ENCODE measurements at places on chromosomes 4 and X.

GRCh38 chr4:156692016-156692415, 279.6 kb downstream of the PDGFC start:
- no peaks in the 10 kb centered on the region for H3K36me3 ChIP-seq
- no peak overlapping the region for H3K27ac ChIP-seq
- no peak overlapping the region for H3K4me3 ChIP-seq
- H3K4me1 ChIP-seq = no peaks in the 10 kb centered on the region
- no peaks in the 10 kb centered on the region for H3K27me3 ChIP-seq

DNA sequence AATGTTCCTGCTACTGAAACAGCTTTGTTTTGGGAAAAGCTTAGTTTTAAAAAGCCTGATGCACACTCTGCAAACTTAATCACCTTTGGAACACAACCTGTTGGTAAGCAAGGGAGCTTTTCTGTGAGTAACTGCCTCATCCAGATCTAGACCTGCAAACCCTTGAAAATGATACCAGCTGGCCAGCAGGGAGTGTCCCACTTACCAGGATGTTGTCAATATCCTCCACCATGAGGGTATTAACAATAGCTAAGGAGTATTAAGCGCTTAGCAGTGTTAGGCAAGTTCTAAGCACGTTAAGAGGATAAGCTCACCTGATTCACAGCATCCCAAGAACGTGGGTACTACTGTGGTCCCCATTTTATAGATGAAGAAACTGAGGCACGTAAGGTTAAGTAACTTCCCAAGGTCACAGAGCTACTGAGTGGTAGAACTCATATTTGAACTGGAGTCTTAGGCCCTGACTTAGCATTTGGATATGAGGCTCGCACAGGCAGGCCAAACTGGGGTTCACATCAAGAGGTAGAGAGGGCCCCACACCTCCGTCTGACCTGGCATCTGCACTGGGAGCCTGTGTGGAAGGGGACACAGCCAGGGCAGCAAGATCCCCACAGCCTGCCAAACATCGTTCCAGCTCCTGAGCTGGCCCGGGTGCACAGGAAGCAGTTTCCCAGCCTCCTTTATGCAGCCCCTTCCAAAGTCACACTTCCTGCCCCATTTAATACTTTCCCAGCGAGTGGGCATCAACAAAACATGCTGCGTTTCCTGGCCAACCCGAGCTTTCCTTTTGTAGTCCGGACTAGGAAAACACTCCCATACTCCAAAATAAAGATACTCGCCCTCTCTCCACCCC, 32.7 kb downstream of the IRF2 start:
- no peak overlapping the region for H3K27ac ChIP-seq
- peaks cover 6% of the 10 kb centered on the region for H3K4me1 ChIP-seq
- H3K36me3 ChIP-seq = no peaks in the 10 kb centered on the region
- H3K4me3 ChIP-seq = no peak overlapping the region
- H3K27me3 ChIP-seq = no peaks in the 10 kb centered on the region

- no peak for DNase-seq
- peaks cover 4% of the 10 kb centered on the region for H3K27me3 ChIP-seq
- peak overlapping the region; percentile 23 for H3K4me3 ChIP-seq
- H3K27ac ChIP-seq = no peak overlapping the region
Measured at GRCh38 chrX:153662266-153662665, 11.3 kb downstream of the PNCK start.

- no peaks in the 10 kb centered on the region for H3K36me3 ChIP-seq
- DNase-seq = no peak
- H3K27ac ChIP-seq = no peak overlapping the region
- H3K27me3 ChIP-seq = no peaks in the 10 kb centered on the region
- no peak overlapping the region for H3K4me3 ChIP-seq
Measured at GRCh38 chr4:650461-650860, 23.6 kb downstream of the ATP5ME start.

DNA sequence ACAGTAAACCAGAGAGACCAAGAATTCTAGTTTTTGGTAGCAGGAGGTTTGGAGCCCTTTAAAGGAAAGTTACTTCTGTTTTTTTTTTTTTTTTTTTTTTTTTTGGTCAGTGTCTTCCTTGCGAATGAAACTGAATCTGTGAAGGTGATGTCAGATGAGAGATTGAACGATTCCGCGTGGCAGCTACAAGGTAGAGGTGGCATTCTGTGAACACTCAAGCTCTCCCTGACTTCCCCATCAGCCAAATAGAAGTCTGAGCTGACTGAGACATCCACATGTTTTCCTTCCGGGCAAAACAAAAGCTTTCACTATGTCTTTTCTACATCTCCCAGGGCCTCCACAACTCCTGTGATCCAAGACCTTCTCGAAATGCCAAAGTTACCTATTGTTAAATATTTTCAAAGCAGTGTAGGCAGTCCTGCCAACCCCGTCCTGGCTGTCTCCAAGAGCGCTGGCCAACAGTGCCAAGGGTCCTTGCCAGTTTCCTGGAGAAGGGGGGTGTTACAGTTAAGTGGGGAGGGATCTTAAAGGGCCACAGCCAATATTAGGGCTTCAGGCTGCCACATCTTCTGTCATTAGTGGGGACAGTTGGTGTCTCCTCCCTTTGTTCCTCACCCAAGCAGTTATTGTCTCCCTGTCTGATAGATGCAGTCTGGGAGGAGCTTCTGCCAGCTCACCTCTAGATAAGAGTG, 102.9 kb upstream of the SLC34A2 start:
- no peak overlapping the region for H3K4me3 ChIP-seq
- H3K27ac ChIP-seq = no peak overlapping the region
- H3K27me3 ChIP-seq = no peaks in the 10 kb centered on the region
- DNase-seq = no peak
- no peaks in the 10 kb centered on the region for H3K36me3 ChIP-seq
- H3K4me1 ChIP-seq = no peaks in the 10 kb centered on the region

DNA sequence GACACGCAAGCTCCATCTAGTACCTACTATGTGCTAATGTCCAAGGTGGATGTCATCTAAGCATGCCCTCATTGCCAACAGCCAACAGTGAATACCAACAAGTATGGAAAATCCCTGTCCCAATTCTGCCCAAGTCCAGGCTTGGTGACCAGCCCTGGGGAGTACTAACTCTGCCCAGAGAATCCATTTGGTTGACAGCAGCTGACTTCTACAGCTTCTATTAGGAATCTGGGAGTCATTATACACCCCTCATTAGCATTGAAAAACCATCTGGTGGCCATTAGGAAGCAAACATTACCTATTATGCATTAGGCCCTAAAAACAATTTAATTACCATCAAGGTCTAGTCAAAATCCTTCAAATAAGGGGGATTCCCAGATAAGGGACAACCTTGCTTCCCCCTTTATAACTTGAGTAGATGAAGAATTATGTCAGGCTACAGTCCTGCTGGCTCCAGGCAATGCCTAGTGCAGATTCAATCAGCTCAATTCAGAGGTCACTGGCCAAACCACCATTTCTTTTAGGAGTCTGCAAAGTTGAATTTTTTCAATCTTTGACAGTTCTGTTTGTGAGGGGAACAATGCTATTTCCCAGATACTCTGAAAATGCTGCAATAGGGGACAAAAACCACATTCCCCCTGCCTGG, 228.0 kb upstream of the LDB2 start:
- H3K4me1 ChIP-seq = no peaks in the 10 kb centered on the region
- no peak overlapping the region for H3K4me3 ChIP-seq
- H3K36me3 ChIP-seq = no peaks in the 10 kb centered on the region
- no peak overlapping the region for H3K27ac ChIP-seq

- H3K27me3 ChIP-seq = no peaks in the 10 kb centered on the region
- no peaks in the 10 kb centered on the region for H3K36me3 ChIP-seq
- H3K4me3 ChIP-seq = no peak overlapping the region
- DNase-seq = no peak
- no peak overlapping the region for H3K27ac ChIP-seq
Measured at GRCh38 chr4:15744016-15744545, 34.0 kb upstream of the CD38 start.

GRCh38 chr4:41912546-41912945, 22.7 kb upstream of the TMEM33 start:
- no peaks in the 10 kb centered on the region for H3K4me1 ChIP-seq
- no peak overlapping the region for H3K4me3 ChIP-seq
- no peak for DNase-seq
- no peaks in the 10 kb centered on the region for H3K27me3 ChIP-seq
- H3K36me3 ChIP-seq = no peaks in the 10 kb centered on the region

DNA sequence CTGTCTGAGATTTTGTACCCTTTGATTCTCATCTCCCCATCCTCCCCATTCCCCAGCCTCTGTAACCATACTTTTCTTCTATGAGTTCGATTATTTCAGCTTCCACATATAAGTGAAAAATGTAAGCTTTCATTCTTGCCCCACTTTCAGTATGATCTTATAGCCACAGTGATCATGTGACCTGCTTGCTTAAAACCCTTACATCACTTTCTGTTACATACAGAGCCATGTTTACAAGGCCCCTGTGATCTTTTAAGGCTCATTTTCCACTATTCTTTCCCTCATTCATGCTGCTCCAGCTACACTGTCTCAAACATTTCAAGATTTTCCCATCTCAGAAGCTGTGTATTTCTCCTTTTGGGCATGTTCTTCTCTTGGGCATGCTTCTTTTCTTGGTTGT, 147.7 kb downstream of the DCK start:
- no peak overlapping the region for H3K27ac ChIP-seq
- no peaks in the 10 kb centered on the region for H3K36me3 ChIP-seq
- DNase-seq = no peak
- no peak overlapping the region for H3K4me3 ChIP-seq
- H3K4me1 ChIP-seq = no peaks in the 10 kb centered on the region
- H3K27me3 ChIP-seq = no peaks in the 10 kb centered on the region

- no peak overlapping the region for H3K27ac ChIP-seq
- H3K27me3 ChIP-seq = no peaks in the 10 kb centered on the region
Measured at GRCh38 chr4:173415092-173415491, 16.2 kb upstream of the SCRG1 start.

DNA sequence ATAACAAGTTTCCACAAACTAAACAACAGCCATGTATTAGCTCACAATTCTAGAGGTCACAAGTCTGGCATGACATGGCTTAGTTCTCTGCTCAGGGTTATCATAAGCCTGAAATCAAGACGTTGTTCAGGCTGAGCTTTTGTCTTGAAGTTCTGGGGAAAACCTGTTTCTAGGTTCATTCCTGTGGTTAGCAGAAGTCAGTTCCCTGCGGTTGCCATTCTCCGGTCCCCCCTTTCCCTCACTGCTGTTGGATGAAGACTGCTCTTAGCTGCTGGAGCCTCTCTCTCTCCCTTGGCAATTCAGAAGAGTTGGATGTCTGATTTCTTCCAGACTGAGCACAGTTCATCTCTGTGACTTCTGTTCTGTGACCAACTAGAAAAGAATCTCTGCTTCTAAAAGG, 962.6 kb downstream of the PCDH7 start:
- H3K4me1 ChIP-seq = no peaks in the 10 kb centered on the region
- no peaks in the 10 kb centered on the region for H3K36me3 ChIP-seq
- no peak for DNase-seq
- H3K4me3 ChIP-seq = no peak overlapping the region
- no peak overlapping the region for H3K27ac ChIP-seq

DNA sequence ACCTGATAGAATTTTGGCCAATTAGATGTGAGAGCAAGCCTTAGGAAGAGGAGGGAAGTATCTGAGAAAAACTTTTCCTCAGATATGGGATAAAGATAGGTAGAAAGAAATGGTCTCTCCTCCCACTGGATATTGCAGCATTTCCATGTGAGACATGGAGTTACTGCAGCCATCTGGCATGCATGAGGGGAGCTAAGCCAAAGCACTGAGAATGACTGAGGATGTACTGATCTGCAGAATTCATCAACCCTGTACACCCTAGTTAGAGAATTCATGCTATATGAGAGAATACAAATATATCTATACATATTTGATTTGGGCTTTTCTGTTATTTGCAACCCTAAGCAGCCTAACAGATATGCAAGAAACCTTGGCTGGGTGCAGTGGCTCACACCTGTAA, 52.5 kb upstream of the RPL34 start:
- H3K4me3 ChIP-seq = no peak overlapping the region
- H3K4me1 ChIP-seq = no peaks in the 10 kb centered on the region
- H3K36me3 ChIP-seq = no peaks in the 10 kb centered on the region
- peaks cover 4% of the 10 kb centered on the region for H3K27me3 ChIP-seq
- no peak overlapping the region for H3K27ac ChIP-seq

- H3K4me3 ChIP-seq = no peak overlapping the region
- no peaks in the 10 kb centered on the region for H3K36me3 ChIP-seq
- H3K27ac ChIP-seq = no peak overlapping the region
- no peaks in the 10 kb centered on the region for H3K27me3 ChIP-seq
- H3K4me1 ChIP-seq = no peaks in the 10 kb centered on the region
- DNase-seq = no peak
Measured at GRCh38 chr4:95693594-95693993, 144.8 kb upstream of the UNC5C start.

DNA sequence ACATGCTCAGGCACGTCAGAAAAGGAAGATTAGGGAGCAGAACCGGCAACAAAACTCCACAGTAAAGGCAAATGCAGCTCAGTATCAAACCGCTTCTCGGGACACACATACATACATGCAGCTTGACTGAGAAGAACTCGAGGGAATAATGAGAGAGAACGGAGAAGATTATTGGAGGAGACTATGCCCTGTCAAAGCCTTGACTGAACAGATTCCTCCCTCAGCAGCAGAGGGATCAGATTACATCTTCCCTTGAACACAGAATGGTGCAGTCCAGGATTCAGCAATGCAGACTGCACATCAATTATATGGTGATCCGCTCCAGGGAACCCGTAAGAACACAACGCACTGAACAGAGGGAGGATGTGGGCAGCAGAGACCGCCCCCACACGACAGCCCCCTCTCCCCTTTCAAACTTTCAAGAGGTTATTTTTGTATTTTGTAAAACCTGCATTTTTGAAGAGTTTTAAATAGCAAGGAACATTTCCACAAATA, 183.2 kb downstream of the FBXW7 start:
- H3K27ac ChIP-seq = no peak overlapping the region
- H3K27me3 ChIP-seq = no peaks in the 10 kb centered on the region
- no peak for DNase-seq

DNA sequence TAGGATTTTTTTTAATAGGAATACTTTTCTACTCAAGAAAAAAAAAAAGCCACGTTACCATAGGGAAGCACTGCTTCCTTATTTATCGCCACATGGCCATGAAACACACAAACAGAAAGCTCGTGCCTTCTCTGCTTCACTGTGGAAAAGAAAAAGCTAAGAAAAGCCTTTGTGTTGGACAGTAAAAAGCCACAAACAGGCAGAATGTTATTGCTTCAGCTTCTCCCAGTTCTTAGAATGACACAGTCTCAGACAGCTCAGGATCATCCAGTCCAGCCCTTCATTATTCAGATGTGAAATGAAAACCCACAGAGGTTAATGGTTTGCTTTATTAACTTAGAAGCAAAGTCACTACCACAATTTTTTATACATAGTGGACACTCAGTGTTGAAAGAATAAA, 181.6 kb upstream of the NOCT start:
- no peaks in the 10 kb centered on the region for H3K36me3 ChIP-seq
- no peak overlapping the region for H3K4me3 ChIP-seq
- no peaks in the 10 kb centered on the region for H3K27me3 ChIP-seq
- no peak overlapping the region for H3K27ac ChIP-seq
- DNase-seq = no peak

Data from Panc1 (cell line).